ENCODE measurements at places on chromosomes 1 and 21.

- DNase-seq: no peak
These were observed 141.5 kb downstream of the RRAGC start for GRCh38 chr1:38718031-38718430.

- DNase-seq: no peak
These were observed 253.1 kb upstream of the NEGR1 start for GRCh38 chr1:72535470-72535869.

- no peak for DNase-seq
These were observed 2.1 kb upstream of the SERINC2 start for GRCh38 chr1:31410871-31411270.

GRCh38 chr1:152543820-152544219, 22.8 kb downstream of the LCE3E start:
- DNase-seq: no peak

DNA sequence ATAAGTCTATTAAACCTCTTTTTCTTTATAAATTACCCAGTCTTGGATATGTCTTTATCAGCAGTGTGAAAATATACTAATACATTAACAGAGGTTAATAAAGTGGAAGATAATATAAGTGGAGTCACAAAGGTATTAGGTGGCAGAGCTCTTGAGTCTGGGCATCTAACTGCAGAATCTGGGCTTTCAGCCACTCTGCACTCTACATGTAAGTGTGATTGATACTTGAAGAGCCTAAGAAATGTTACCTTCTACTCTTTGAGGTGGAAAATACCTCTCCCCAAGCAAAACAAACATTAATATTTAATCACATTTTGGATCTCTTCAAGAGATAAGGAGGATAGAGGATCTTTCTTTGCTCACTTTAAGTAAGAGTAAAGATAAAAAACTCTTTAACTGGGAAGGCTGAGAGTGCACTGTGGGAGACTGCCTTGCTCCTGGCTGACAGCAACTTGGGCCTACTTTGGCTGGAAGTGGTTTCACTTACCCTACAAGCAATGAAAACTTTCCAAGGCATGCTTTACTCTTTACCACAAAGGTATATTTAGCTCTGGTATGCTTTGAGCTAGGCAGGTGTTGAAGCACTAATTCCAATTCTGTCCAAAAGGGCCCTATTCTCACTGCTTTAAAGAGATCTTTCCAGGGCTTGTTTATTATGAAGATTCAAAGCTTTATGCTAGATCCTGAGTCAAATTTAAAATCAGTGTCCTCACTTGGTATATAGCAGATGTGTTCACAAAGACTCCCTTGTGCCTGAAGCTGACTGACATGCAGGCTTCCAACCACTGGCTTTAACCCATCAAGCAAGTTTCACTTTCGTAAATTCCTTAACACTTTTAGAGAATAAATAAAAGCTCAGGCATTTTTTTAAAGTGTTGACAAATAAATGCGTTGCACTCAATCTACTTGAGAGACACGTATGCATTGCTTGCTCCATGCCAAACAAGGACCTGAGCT, 245.3 kb upstream of the ZP4 start:
- DNase-seq: no peak

DNA sequence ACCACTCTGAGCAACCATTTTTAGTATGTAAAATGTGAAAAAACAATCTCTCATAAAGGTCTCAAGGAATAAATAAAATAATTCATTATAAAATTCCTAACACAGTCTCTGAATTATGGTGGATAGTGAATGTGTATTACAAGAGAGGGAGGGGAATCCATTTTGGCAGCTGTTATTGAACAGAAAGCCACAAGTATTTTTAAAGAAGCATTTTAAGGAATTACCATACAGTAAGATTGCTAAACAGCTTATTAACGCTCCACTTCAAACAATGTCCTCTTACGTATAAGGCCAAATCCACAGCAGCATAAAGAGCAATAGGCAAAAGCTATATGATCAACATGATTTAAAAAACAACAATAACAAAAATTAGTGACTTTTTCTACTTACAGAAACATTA, 18.4 kb downstream of the PIGK start:
- no peak for DNase-seq

DNA sequence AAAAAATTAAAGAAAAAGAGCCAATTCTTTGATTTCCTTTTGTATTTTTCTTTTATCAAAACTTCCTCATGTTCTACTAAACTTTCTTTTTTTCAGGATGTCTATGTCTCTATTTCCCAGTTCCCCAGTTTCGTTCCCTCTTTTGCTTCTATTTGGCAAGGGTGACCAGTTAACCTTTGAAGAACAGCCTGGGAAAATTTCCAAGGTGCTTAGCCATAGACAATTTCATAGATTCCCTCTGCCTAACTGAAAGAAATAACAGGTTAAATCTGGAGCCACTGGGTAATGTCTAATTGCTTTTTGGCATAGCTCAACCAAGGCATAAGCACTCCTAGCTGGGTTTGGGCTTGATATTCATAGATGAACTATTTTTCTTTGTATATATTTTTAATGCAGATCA, 272.3 kb downstream of the ADGRL2 start:
- peak; percentile 89 for DNase-seq

GRCh38 chr1:66294707-66295370, 239.1 kb upstream of the SGIP1 start:
- no peak for DNase-seq

- DNase-seq: peak; percentile 42
These were observed 71.0 kb upstream of the CSF3R start for GRCh38 chr1:36553591-36554322.

GRCh38 chr21:28598214-28598613, 394.5 kb downstream of the LTN1 start:
- no peak for DNase-seq

DNA sequence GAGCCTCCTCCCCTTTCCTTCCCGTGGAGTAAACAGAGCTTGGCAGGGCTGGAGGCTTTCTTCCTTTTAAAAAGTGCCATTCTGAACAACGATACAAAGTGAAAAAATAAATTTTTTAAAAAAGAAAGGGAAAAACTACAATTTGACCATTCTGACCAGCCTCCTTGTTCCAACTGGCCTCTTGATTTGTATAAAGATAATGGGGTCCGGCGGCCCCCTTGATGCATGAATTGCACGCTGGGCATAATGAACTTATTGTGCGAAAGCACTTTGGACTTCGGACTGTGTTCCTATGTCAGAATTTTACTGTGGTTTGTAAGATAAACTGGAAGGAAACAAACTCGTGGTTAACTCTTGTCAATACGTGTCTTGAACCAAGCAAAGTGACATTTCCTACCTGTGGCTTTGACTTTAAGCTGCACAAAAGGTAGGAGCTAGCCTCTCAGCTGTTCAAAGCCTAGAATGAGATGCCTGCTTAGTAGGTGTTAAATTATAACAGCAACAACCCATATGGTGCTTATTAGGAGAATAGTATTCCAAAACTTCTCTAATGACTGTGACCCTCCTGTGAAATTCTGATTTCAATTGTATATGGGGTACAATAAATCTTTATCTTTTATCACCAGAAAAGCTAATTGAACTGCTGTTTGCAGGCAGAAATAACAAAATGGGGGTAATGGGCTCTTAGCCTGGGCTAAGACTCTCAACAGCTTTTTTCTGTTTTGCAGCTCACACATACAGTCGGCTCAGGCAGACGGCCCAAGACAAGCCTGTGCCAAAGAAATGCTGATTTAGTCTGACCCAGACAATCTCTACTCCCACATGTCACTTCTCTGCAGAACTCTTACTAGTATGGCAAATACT, 9.3 kb downstream of the IRF2BP2 start:
- DNase-seq: peak; percentile 83

DNA sequence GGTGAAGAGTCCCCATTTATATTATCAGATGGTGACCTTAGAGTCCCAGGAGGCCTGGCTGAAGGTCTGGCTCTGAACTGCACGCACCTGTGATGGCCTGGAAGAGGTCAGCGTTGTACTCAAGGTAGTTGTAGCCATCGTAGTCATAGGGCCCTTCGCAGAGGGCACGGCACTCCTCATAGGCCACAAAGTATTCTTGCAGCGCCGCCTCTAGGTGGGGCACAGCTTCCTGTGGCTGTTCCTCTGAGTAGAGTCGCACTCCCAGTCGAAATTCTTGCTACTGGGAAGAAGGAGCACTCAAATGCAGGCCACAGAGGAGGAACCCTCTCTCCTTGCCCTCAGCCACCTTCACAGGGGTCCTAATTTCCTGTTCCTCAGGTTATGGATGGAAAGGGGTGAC, 7.7 kb downstream of the P3H1 start:
- DNase-seq: no peak

GRCh38 chr1:204662530-204662929, 23.0 kb downstream of the LRRN2 start:
- DNase-seq: no peak

DNA sequence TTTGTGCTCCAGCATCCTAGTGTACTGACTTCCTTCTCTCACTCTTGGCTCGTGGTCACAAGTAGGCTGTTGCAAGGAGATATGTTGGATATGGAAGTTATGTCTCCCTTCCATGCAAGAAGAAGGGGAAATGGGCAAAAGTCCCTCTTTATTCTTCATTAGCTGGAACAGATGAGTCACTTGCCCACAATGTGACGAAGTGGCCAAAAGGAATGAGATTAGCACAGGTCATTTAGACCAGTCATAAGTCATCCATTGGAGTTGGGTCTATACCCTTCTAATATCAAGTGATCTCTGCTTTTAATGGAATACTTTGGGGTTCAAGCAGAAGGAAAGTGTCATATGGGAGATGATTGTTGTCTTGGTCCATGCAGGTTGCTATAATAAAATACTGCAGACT, 91.2 kb upstream of the NGF start:
- DNase-seq: no peak

DNA sequence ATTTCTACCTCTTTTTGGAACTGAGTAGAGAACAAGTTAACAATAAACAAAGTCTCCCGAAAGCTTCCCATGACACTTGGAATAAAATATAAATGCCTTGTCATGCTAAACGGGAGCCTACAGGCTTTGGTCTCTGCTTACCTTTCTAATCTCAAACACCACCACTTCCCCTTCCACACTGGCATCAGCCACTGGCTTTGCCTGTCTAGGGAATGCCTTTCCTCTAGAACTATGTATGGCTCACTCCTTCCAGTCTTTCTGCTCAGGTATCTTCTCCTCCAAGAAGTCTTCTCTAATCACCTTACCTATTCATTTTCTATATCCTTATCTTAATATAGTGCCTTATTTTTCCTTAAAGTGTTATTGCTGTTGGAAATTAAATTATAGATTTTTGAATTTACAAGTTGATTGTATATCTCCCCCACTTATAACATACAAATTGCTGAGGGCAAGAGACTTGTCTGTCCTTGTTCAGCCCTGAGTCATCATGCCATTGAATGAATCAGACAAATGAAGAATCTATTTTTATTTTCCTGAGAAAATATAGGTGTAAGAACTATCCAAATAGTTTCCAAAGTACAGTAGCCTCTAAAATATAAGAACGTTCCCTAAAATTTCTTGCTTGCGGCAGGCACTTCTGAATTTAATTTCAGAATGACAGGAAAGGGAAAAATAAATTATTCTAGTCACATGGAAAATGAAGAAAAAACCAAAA, 119.2 kb downstream of the TM2D1 start:
- no peak for DNase-seq

GRCh38 chr1:82567348-82567747, 766.6 kb downstream of the ADGRL2 start:
- DNase-seq: no peak

DNA sequence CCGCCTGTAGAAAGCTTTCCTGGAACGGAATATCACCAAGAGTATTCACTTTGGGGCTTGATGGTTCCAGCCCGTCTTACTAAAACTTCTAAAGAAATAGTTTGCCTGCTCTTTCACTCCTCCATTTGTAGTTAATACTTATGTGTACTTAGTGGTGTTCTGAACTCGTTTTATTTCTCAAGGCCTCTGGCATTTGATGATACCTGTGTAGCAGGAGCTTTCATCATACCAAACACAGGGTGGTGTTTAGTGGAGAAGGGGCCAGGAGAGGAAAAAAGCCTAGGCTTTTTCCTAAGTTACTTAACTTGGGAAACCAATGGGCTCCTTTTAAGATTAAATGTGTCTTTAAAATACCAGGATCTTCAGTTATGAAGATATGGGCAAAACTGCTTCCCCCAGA, 74.3 kb downstream of the RPS6KA1 start:
- DNase-seq: no peak

- DNase-seq: no peak
These were observed 11.5 kb downstream of the TEX46 start for GRCh38 chr1:23004112-23004511.

DNA sequence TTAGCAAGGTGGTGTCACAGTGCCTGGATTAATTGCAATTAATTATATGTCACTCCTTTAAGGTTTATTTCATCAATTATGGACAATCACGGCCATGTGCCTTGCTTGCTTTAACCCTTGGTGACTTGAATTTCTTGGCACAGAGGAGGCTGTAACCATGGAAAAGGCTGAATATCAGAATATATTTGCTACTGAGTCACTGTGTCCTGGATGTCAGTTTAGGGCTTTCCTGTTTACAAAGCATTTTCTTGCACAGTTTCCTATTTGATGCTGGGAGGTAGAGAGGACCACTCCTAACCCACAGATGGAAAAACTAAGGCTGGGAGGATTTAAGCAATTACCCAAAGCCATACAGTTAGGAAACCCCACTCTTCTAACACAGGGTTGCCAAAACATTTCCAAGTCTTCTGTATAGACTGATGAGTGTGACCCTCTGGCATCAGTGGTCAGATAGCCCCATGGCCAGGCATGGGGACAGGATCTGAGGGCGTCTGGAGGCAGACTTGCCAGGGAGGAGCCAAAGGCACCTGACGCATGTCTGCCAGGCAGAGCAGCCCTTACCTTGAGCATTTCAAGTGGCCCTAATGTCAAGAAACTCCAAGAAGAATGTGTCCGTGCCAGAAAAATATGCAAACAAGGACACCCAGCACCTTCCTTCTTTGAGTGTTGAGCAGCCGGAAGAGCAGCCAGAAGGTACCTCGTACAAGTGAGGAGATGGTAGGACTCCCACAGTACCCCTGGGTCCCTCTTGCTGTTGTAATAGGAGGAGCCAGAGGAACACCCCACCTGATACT, 34.4 kb downstream of the KCNN3 start:
- no peak for DNase-seq

- DNase-seq: no peak
These were observed 46.1 kb downstream of the ITSN1 start for GRCh38 chr21:33688353-33688752.

- DNase-seq: no peak
These were observed 30.2 kb downstream of the SRRM1 start for GRCh38 chr1:24673341-24673740.

- DNase-seq: no peak
These were observed 6.3 kb upstream of the IFNGR2 start for GRCh38 chr21:33396951-33397350.

DNA sequence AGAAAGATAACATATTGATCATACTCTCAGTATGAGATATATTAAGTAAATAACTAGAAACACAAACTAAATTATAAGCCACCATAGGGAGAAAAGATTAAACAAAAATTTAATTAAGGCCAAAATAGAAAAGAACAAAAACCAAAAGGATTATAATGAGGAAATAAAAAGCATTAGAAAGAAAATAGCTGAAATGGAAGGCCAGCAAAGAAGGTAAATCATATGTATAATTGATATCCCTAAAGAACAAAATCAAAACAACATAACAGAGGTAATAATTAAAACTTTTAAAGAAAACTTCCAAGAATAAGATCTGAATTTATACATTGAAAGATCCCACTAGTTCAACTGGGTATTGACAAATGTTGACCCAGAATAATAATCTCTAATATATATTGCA, 453.0 kb downstream of the LRRIQ3 start:
- DNase-seq: no peak
